Activated CD8-positive, alpha-beta T cell treated with anti-CD3 and anti-CD28 coated beads, Interleukin-2, amount 10 ng/mL, durations not matched to agents 7 days and 5 days (primary cell): ENCODE measurements at places on chromosomes 7 and 10. TPM values are rescaled to one million over a fixed set of nuclear protein-coding genes. Genes with fewer than 3 reads are reported as not detected.

The AFAP1L2 gene
- 4.8 TPM for total RNA-seq

The PSD gene
- 0.92 TPM for total RNA-seq

The SFMBT2 gene
- total RNA-seq, result 63.1 TPM

The ANKRD1 gene
- not detected for total RNA-seq

The C10orf105 gene
- 0.73 TPM for total RNA-seq

The FFAR4 gene
- total RNA-seq, result not detected

The SEMA3A gene
- 2.0 TPM for total RNA-seq

The SPDYE1 gene
- not detected for total RNA-seq

The TMEM26 gene
- not detected for total RNA-seq

The RET gene
- total RNA-seq, result 0.13 TPM

The TPST1 gene
- total RNA-seq, result 1.6 TPM

The C10orf62 gene
- not detected for total RNA-seq

The TSPAN14 gene
- total RNA-seq, result 117 TPM

The CNTNAP2 gene
- total RNA-seq, result not detected

The PRLHR gene
- total RNA-seq, result not detected

The EBF3 gene
- total RNA-seq, result not detected

The LBX1 gene
- total RNA-seq, result not detected

The PAOX gene
- 6.5 TPM for total RNA-seq

The LRRN3 gene
- total RNA-seq, result 196 TPM
